ENCODE measurements at places on chromosomes 5 and 9. TPM values are rescaled to one million over a fixed set of nuclear protein-coding genes. Genes with fewer than 3 reads are reported as not detected.

The EDIL3 gene
- 27.5 TPM for total RNA-seq

The RFX3 gene
- total RNA-seq, result 9.8 TPM

The BSPRY gene
- 34.2 TPM for total RNA-seq

The GDA gene
- 23.0 TPM for total RNA-seq

The PTCD2 gene
- total RNA-seq, result 7.8 TPM

The CRHBP gene
- 0.40 TPM for total RNA-seq

The RRAGA gene
- total RNA-seq, result 66.2 TPM

The PRDM9 gene
- total RNA-seq, result not detected

The IFNA21 gene
- not detected for total RNA-seq

The DND1 gene
- 0.16 TPM for total RNA-seq

GRCh38 chr9:69104830-69105527, 69.1 kb upstream of the TJP2 start:
- DNase-seq, result peak; percentile 94

DNA sequence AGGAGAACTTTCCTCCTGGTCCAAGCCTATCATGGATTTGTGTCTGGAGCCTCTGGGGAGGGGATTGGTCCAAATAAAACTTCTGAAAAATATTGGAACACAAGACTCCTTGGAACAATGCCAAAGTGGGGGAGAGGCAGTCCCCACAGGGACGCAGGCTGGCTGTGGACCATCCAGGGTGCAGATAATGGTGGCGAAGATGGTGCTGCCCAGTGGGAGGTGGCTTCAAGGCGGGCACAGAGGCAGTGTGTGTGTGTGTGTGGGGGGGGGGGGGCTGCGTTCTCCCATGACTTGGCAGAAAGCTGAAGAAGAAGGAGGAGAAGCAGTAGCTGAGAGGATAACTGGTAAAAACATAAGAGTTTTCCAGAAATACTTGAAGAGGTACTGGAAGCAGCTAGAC, 186.4 kb downstream of the MELK start:
- DNase-seq, result no peak

DNA sequence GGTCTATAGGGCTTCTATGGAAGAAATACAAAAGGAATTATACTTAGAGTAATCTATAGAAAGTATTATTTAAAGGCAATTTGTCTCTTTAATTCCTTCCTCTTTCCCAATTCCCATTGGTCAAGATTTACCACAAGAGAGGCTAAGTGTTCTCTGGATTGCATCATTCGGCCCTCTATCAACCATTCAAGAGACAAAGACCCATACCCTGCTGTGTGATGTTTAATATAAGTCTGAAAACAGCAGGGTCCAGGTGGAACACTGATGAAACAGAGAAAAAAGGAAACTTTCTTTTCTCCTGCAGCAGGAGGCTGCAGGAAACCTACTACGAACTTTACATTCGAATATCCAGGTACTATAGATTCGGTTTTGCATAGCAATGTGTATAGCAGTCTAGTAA, 323.4 kb downstream of the CHSY3 start:
- DNase-seq, result no peak

DNA sequence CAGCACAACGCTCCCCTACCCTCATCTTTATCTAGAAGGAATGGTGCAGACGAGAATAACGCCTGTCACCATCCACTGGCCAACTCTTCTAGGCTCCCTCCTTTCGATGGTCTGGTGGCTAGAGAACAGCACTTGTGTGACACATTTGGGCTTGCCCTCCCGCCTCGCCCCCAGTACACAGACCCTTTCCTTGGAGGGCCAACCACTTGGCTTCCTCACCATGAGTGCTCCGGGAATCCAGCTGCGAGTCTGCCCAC, 1.4 kb downstream of the GNAQ start:
- DNase-seq, result peak; percentile 55

- peak; percentile 79 for DNase-seq
Measured at GRCh38 chr5:90548069-90548593, 10.5 kb upstream of the ADGRV1 start.

DNA sequence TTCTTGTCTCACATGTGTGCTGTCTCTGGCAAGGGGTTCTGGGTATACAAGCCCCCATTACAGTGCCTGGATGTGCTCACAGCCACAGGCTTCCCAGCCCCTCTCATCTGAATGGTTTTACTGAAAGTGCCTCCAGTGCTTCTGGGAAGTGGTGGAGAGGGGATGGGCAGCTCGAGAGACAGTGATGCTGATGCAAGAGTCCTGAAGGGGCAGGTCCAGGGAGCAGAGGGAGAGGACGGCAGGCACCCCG, 93.5 kb downstream of the PHF2 start:
- no peak for DNase-seq

DNA sequence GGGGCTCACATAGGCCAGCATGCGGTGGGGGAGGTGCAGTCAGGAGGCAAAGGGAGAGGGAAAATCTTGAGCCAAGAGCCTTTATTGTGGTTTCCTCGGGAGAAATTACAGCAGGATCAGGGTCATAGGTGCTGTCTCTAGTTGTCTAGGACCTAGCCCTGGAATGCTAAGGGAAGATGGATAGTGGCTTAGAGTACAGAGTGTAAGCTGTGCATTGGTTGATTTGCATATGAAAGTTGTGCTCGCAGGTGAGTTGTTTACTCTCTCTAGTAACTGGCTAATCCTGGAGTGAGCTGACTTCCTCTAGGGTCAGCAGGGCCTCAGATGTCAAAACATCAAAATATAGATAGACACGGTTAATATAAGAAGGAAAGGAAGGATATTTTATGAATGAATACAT, 877.7 kb downstream of the TLE4 start:
- no peak for DNase-seq

GRCh38 chr5:33330992-33331391, 109.8 kb upstream of the TARS1 start:
- no peak for DNase-seq

DNA sequence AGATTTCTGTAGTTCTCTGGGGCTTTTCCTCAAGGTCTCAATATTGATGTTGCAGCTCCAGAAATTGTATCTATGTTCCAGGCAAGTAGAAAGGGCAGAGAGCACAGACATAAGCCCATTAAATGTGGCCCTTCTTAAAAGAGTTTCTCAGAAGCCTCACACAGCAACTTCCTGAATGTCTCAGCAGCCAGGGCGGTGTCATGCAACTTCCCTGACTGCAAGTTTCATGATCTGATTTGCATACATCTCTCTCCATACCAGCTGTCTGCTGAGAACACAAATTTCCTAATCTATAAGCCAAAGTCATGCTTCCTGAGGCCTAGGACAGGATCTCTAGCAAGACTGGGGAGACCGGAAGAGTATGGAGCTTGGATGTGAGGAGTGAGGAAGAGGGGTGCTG, 13.0 kb downstream of the RGS7BP start:
- DNase-seq, result no peak

DNA sequence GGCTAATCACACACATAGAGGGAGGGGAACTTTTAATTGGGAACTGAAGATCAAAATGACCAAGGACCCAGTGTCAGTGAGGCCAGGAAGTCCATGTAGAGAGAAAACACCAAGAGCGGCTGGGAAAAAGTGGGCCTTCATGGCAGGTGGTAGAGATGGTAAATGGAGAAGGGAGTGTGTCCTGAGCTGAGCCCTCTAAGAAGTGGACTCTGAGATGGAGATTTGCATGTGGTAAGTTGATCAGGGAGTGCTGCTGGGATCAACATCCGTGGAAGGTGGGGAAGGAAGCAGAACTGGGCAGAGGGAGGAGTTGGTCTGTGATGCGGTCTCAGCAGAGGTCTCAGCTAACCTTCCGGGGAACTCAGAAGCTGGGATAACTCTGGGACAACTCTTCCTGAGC, 18.9 kb upstream of the PDZD2 start:
- no peak for DNase-seq

DNA sequence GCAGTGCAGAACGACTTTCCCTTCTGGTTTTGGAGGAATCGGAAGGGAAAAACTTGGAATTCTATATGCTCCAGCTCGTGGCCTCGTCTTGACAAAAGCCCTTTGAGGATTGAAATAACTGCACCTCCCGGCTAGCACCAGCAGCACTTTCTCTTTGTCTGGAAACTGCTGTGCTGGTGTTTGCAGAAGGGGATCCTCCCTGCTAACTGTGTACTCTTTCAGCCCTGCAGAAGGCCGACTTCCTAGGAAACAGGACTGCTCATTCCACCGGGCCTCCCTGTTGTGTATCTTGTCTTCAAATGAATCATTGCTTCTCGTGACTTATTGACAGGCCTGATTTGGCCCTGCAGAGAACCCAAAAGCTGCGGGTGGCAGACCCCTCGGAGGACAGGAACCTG, 23.6 kb downstream of the STC2 start:
- DNase-seq, result no peak

GRCh38 chr9:132037458-132037857, 42.2 kb downstream of the MED27 start:
- DNase-seq, result no peak

DNA sequence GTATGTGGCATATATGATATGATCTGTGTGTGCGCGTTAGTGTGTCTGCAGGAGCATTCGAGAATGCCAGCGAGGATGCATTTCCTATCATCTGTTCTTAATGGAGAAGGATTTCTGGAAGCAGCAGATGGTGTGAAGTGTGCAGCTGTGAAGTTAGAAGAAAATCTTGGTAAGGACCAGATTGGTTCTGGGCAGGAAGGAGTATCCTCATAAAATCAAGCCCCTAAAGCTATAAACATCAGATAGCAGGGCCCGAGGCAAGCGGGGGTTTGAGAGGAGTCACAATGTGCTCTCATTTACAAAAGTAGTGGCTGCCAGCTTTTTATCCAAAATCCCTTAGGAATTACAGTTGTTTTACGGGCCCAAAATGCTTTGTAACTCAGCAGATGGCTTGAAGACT, 40.0 kb downstream of the DAPK1 start:
- no peak for DNase-seq

GRCh38 chr9:116693233-116693731, 6.2 kb downstream of the TRIM32 start:
- no peak for DNase-seq

DNA sequence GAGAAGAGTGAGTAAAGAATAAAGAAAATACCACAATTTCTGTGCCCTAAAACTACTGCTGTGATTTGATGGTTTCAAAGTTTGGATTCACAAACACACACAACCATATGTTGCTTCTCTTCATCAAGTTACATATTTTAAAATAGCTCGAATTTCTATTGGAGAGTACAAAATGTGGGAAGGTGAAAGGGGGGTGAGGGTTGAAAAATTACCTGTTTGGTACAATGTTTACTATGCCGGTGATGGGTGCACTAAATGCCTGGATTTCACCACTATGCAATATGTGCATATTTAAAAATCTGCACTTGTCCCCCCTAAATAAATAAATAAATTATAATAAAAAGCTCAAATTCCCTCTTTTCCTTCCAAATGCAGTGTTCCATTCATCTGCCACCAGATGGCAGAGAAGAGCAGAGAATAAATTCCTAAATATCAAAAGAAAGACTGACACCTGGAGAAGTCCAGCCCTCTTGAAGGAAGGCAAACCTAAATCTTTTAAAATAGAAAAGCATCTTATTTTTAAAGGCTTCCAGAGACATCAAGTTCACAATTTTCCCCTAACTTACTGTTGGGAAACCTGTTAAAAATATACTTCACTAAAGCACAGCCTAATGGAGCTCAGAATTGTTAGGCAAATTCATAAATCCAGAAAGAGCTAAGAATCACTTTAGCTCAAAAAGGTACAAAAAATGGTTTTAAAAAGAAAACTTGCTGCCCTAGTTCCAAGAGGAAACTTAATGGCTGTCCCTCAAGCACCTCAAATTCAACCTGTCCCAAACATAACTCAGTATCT, 24.8 kb upstream of the HNRNPA0 start:
- no peak for DNase-seq

GRCh38 chr5:118687661-118688621, 300.4 kb downstream of the DTWD2 start:
- no peak for DNase-seq

DNA sequence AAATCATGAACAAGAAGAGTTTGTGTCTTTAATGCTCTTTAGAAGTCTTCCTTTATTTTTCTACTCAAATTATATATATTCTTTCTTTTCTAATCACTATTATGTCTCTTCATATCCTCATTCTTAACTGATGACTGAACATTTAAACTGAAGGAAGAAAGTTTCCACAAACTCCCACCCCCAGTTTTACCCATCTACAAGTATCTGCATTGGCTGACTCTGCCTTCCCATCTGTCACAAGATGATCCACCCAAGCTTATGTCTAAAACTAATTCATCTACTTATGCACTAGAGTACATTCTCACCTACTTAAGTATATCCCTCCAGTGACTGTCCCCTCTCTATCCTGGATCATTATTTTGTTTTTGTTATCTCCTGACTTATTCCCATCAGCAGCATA, 344.5 kb downstream of the PRR16 start:
- DNase-seq, result no peak

- DNase-seq, result no peak
Measured at GRCh38 chr9:21695443-21695842, 107.0 kb upstream of the MTAP start.

GRCh38 chr9:94875300-94876020, 149.0 kb downstream of the AOPEP start:
- DNase-seq, result peak; percentile 42

GRCh38 chr5:54229041-54229780, 81.2 kb downstream of the ARL15 start:
- DNase-seq, result peak; percentile 81

Data from colonic mucosa (tissue), 4 donors.